Head of caudate nucleus (tissue), 42 donors: ENCODE measurements at places on chromosomes 2 and 18.

GRCh38 chr18:323253-323622, 55.4 kb upstream of the THOC1 start:
- peak; percentile 59 for DNase-seq

DNA sequence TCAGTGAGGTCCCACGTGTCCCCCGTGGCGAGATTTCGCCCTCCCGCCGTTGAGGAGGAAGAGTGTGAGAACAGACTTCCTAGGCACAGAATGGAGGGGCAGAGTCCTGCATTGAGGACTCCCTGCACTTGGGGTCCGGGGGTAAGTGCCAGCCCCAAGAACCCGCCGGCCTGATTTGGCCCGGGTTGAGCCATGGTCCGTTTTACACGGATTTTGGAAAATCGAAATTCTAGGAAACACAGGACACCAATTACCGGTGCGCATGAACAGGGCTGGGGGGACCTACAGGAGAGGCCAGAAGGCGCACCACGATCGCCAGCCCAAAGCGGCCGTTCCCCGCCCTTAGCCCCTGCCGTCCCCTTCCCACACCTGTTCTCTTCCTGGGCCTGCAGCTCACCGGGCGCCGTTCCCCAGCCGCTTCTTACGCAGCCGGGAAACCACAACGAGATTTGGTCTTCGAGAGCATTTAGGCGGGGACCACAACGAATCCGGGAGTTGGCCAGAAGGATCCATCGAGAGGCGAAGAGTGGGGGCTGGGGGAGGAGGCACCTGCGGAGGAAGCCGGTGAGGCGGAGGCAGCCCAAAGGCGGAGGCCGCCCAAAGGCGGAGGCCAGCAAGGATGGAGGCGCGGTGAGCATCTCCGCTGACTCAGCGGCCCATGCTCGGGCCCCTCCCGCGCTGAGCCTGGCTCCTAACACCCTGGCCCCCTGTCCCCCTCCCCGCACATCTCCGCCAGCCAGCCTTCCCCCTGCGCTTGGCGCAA, 464 bp upstream of the TLX2 start:
- no peak for DNase-seq

DNA sequence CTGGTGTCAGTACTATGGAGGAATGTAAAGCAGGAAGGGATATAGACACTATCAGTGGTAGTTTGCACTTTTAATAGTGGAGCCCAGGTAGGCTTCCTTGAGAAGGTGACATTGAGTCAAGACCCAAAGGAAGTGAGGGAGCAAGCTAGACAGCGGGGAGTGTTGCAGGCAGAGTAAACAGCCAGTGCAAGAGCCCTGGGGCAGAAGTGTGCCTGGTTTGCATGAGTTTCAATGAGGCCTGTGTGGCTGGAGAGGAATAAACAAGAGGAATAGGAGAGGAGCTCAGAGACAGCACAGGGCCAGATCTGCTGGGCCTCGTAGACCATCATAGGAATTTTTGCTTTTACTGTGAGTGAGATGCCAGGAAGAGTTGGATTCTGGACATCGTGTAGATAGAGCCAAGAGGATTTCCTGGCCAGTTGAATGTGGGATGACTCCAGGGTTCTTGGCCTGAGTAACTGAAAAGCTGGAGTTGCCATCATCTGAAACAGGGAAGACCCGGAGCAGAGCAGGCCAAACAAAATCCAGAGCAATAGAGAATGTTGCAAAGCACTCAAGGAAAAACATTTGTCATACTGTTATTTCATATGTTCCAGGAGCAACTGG, 102.5 kb downstream of the SP3 start:
- no peak for DNase-seq

GRCh38 chr2:147679191-147679954, 165.5 kb upstream of the ACVR2A start:
- DNase-seq = no peak

DNA sequence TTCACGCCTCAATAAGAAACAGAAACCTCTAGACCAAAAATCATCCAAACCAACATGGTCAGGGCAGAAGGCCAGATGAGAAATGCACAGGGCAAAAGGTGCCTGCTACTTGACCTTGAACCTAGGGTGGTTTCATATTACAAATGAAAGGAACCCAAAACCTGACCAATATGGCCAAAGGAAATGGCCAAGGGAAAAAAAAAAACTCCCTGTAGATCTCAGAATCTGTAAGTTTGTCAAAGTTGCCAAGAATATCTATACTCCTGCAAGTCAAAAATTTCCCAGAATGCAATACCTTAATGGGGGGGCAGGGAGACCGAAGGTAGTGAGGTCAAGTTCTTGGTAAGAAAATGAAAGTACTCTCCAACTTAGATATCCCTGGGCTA, 47.2 kb downstream of the HIBCH start:
- no peak for DNase-seq

DNA sequence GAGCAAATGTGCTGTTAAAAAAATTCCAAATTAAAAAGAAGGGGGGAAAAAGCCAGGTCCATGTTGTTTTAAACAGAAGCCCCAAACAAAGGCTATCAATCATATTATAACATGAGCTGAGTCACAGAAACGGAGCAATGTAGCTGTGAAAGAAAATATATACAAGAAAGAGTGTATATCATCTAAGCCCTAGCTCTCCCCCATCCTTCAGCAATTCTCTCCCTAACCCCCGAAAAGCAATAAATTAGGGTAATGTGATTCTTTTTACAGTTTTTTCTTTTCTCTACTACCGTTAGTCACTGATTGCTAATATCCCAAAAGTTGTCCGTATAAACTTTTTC, 25.3 kb downstream of the FEZ2 start:
- no peak for DNase-seq

GRCh38 chr2:102110596-102111334, 31.8 kb upstream of the IL1R1 start:
- no peak for DNase-seq

GRCh38 chr18:55407191-55407590, 180.8 kb downstream of the TCF4 start:
- no peak for DNase-seq

DNA sequence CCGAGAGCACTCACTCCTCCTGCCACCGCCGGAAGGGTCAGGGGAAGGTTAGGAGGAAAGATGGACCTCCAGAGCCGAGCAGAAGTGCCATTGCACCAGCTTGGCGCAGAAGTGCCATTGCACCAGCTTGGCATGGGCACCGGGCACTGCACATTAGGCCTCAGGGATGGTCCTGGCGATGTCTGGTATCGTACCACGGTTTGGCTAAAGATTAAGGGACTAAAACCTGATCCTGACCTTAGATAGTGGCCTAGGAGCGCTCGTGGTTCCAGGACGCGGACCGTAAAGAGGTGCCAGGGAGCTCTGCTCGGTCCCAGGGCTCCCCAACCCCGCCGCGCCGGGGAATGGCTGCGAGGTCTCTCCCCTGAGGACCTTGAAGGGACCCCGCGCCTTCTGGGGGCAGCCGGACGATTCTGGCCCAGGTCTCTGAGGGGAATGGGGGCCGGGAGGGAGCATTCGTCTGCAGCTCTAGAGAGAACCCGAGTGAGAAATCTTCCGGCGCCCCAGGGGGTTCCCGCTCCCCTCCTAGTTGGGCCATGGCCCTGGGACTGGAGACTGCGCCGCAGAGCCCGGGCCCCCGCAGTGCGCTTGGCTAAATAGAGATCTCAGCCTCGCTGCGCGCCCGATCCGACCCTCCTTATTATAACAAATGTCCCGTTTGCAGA, 1.8 kb downstream of the PAX8 start:
- no peak for DNase-seq

DNA sequence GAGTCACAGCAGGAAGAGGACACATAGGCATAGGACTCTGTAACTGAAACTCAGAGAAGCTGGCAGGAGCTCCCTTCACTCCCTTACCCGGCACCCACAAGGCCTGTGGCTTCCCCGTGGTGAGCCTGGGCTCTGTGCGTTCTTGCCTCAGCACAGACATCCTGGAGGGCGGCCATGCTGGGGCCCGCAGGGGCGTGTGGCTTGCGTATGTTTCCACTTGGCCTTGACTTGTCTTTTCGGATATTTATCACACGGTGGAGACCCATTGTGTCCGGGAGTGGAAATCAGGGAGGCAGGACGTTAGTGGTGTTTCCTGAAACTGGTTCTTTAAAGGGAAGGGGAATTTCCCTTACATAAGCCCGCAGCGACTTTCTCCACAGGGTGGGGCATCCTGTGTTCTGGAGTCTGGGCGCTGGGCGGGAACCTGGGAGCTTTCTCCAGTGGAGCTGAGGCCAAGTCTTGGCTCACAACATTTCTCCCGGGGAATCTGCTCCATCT, 49.9 kb upstream of the EML6 start:
- DNase-seq = no peak

- DNase-seq = no peak
These were observed 35.4 kb upstream of the COL6A3 start for GRCh38 chr2:237449193-237449881.
